ENCODE measurements at places on chromosomes 4 and X. TPM values are rescaled to one million over a fixed set of nuclear protein-coding genes. Genes with fewer than 3 reads are reported as not detected.
A peak's percentile ranks its signal among the peaks of the same experiment; 100 is the strongest.

The WDR17 gene
- 2.1 TPM for total RNA-seq

DNA sequence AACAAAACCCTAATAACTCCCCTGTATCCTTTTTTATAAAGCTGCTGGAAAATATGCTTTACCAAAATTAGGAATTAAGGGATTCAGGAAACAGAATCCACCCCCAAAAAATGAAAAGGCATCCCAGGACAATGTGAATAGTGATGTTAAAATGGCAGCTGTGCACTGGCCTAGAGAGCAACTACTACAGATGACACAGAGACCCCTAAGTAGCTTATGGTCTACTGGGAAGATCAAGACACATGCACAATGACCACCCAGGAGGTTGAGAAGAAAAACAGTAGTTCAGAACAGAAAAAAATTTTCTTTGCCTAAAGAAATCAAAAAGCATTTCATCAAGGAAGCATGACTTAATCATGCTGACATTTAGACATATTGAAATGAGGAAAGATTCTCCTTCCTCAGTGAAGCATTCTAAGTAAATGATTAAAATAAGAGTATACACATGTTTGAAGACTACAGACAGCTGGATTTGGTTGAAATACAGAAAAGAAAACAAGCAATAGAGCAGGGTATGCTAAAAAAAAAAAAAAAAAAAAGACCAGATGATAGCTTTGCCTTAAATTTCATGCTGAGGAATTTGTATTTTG is 117.3 kb downstream of the WDFY3 start:
- DNase-seq, result no peak
- H3K27ac ChIP-seq, result no peak overlapping the region
- H3K4me3 ChIP-seq, result no peak overlapping the region
- no peaks in the 10 kb centered on the region for H3K27me3 ChIP-seq
- H3K4me1 ChIP-seq, result no peaks in the 10 kb centered on the region

The SSX4B gene
- total RNA-seq, result not detected

DNA sequence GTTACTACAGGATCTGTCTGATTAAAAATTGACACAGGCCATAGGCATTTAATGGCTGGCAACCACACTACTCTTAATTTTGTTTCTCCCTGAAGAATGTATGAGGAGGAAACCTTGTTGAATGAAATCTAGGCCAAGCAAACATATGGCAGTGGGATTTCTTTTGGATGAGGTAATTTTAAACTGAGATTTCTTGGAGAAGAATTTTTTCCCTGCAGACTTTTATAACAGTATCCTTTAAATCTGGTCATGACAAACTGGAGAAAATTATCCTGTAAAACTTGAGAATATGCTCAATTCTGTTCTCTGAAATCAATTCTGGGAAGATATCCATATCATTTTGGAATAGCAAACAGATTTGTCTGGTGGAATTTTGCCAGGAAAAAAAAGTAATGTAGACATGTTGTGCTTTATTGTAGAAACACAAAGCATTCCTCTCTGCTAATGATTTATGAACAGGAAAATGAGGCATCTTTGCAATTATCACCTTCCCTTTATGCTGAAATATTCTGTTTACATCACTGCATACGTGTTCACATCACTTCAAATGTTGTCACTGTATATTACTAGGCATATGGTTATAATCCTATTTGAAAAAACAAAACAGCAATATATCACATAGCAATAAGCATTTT is 108.3 kb upstream of the ARSJ start:
- H3K36me3 ChIP-seq, result no peaks in the 10 kb centered on the region
- H3K27me3 ChIP-seq, result peaks cover 9% of the 10 kb centered on the region
- no peak overlapping the region for H3K4me3 ChIP-seq
- DNase-seq, result no peak

The NUDT11 gene
- total RNA-seq, result 3.6 TPM

The ODAM gene
- total RNA-seq, result not detected

DNA sequence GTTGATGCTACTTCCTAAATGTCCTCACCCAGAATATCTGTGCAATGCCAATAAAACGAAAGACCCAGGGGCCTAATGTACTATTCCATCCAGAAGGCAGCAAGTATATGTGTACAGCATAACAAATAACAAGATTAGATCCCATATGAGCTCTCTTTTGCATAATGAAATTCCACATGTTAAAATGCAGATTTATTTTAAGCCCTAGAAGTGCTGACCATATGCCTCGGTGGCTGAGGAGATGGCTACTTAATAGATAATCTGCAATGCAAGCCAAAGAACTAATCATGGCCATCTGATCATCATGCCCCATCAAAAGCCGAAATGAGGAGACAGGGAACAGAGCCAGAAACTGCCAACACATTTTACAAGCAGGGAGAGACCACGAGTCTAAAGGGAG is 293.5 kb downstream of the KCNIP4 start:
- no peak overlapping the region for H3K27ac ChIP-seq
- no peaks in the 10 kb centered on the region for H3K4me1 ChIP-seq
- no peaks in the 10 kb centered on the region for H3K36me3 ChIP-seq
- H3K27me3 ChIP-seq, result no peaks in the 10 kb centered on the region

DNA sequence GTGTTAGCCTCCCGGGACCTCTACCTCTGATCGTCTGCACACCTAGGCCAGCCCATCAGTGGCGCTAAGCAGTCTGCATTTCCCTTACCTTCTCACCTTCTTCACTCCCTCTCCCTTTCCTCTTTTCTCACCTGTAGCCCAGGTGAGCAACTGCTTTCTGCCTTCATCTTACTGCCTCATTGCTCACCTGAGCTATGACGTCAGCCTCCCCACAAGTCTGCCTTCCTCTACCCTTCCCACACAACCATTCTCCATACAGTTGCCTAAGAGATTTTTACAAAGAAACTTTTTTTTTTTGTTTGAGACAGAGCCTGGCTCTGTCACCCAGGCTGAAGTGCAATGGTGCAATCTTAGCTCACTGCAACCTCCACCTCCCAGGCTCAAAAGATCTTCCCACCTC is 136.3 kb downstream of the BCOR start:
- DNase-seq, result no peak
- no peaks in the 10 kb centered on the region for H3K27me3 ChIP-seq
- H3K4me1 ChIP-seq, result peaks cover 2% of the 10 kb centered on the region
- H3K27ac ChIP-seq, result no peak overlapping the region
- H3K4me3 ChIP-seq, result no peak overlapping the region

- peaks cover 18% of the 10 kb centered on the region for H3K4me1 ChIP-seq
- no peaks in the 10 kb centered on the region for H3K27me3 ChIP-seq
- H3K27ac ChIP-seq, result peak overlapping the region; percentile 87
- peaks cover 36% of the 10 kb centered on the region for H3K36me3 ChIP-seq
Observed at GRCh38 chrX:46634577-46634976, 61.0 kb downstream of the CHST7 start.

DNA sequence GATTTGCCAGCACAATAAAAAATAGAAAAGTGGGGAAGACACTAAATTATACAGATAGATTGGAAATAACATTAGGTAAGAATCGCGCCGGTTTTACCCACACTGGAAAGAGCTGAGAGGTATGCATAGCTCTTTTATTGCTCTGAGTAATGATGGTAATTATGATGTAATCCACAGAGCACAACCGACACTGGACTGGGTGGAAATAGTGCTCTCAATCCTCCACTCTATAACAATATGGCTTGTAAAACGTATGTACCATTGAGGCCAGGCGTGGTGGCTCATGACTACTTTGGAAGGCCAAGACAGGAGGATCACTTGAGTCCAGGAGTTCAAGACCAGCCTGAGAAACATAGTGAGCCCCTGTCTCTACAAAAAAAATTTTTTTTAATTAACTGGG is 104.3 kb upstream of the RAPGEF2 start:
- H3K4me1 ChIP-seq, result peaks cover 6% of the 10 kb centered on the region
- H3K36me3 ChIP-seq, result no peaks in the 10 kb centered on the region
- peaks cover 28% of the 10 kb centered on the region for H3K27me3 ChIP-seq
- H3K27ac ChIP-seq, result no peak overlapping the region
- DNase-seq, result no peak

GRCh38 chr4:654503-654845 is 19.6 kb downstream of the ATP5ME start:
- H3K27ac ChIP-seq, result no peak overlapping the region
- no peaks in the 10 kb centered on the region for H3K36me3 ChIP-seq
- H3K4me3 ChIP-seq, result no peak overlapping the region
- H3K27me3 ChIP-seq, result no peaks in the 10 kb centered on the region

- no peaks in the 10 kb centered on the region for H3K4me1 ChIP-seq
- H3K36me3 ChIP-seq, result no peaks in the 10 kb centered on the region
- no peaks in the 10 kb centered on the region for H3K27me3 ChIP-seq
Observed at GRCh38 chrX:110951472-110952269, 144.3 kb upstream of the PAK3 start.

DNA sequence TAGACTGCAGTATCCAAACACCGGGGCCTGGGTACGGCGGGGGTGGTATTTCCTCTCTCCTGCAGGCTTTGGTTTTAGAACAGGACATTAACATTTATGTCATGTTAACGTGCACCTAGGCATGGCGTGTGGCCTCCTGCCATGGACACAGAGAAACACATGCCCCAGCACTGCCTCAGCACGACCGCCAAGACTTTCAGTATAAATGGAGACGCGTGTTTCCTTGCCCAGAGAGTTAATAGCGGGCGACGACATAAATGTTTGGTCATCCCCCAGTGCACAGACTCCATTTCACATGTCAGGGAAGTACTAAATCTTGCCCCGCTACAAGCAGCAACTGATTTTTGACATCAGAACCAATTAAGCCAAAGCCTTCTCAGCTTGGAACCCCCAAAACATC is 737.9 kb downstream of the RAB28 start:
- no peak overlapping the region for H3K4me3 ChIP-seq
- DNase-seq, result no peak
- no peaks in the 10 kb centered on the region for H3K36me3 ChIP-seq

The TTC29 gene
- total RNA-seq, result not detected

DNA sequence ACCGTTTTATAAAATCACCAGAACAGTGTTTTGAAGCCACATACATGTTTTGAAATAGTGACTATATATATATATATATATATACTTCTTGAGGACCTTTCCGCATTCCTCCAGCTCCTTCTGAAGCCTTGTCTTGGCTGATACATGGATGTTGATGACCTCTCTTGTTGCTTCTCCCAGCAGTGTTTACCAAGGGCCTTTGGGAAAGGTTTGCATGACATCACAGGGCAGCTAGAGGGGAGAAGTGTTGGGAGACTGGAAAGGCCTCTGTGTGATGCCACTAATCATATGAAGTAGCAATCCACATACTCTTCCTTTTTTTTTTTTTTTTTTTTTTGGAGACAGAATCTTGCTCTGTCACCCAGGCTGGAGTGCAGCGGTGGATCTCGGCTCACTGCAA is 22.5 kb downstream of the WDR44 start:
- H3K36me3 ChIP-seq, result peaks cover 3% of the 10 kb centered on the region
- H3K27ac ChIP-seq, result no peak overlapping the region
- no peak for DNase-seq
- H3K4me3 ChIP-seq, result no peak overlapping the region
- H3K4me1 ChIP-seq, result peaks cover 9% of the 10 kb centered on the region

The SPATA4 gene
- 0.12 TPM for total RNA-seq

The NUP62CL gene
- total RNA-seq, result 1.1 TPM

- H3K27ac ChIP-seq, result no peak overlapping the region
- H3K27me3 ChIP-seq, result no peaks in the 10 kb centered on the region
Observed at GRCh38 chr4:116953947-116954346, 131.4 kb downstream of the TRAM1L1 start.

GRCh38 chr4:3827616-3828492 is 61.7 kb downstream of the ADRA2C start:
- H3K27ac ChIP-seq, result no peak overlapping the region
- H3K36me3 ChIP-seq, result no peaks in the 10 kb centered on the region
- no peaks in the 10 kb centered on the region for H3K27me3 ChIP-seq
- DNase-seq, result no peak

GRCh38 chr4:84529169-84529751 is 30.2 kb upstream of the NKX6-1 start:
- H3K27ac ChIP-seq, result no peak overlapping the region
- H3K4me3 ChIP-seq, result no peak overlapping the region
- no peaks in the 10 kb centered on the region for H3K36me3 ChIP-seq

The QRFPR gene
- not detected for total RNA-seq

DNA sequence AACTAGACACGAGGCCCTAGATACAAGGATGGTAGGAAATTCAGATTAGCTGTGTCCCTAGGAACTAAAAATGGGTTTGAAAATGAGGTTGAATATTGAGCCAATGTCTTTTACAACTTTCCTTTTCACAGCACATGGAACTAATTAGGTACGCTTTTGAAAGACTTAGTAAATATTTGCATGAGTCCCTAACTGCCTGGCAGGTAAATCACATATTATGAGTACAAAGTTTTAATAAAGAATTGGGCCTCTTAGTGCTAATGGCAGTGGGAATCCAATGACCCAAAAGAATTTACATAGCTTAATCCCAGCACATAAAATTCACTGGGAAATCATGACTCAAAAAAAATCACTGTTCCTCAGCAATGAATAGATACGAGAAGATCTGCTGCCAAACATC is 16.8 kb downstream of the MUC7 start:
- H3K27me3 ChIP-seq, result no peaks in the 10 kb centered on the region
- H3K4me3 ChIP-seq, result no peak overlapping the region
- no peaks in the 10 kb centered on the region for H3K36me3 ChIP-seq
- DNase-seq, result no peak

- H3K4me1 ChIP-seq, result no peaks in the 10 kb centered on the region
- no peak for DNase-seq
- no peak overlapping the region for H3K27ac ChIP-seq
- H3K36me3 ChIP-seq, result no peaks in the 10 kb centered on the region
- H3K27me3 ChIP-seq, result no peaks in the 10 kb centered on the region
Observed at GRCh38 chrX:143466130-143466529, 51.1 kb downstream of the SPANXN3 start.

All from activated CD4-positive, alpha-beta T cell treated with anti-CD3 and anti-CD28 coated beads, Interleukin-2, amount 10 ng/mL, durations not matched to agents 24 days and 14 days (primary cell).